CD4-positive, alpha-beta T cell treated with Interferon alpha-2 for 1 hour (primary cell): ENCODE measurements at places on chromosomes 6 and 20.

GRCh38 chr6:79608334-79609224, 22.6 kb upstream of the SH3BGRL2 start:
- no peak for DNase-seq

DNA sequence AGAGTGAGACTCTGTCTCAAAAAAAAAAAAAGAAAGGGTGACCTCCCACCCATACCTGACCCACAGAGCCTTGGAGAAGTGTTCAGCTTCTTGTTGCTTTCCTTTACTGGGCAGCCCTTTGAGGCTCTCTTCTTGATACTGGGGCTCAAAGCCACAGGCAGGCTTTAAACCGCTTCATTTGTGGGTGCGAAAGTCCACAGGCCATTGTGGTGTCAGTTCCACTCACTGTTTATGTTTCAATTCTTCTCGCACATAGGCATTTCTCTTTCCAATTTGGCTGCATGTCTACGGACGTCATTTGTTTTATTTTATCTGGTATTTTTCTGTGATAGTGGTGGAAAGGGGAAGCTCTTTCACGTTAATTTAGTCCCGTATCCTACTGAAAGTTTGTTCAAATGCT, 34.6 kb downstream of the PPARD start:
- no peak for DNase-seq

DNA sequence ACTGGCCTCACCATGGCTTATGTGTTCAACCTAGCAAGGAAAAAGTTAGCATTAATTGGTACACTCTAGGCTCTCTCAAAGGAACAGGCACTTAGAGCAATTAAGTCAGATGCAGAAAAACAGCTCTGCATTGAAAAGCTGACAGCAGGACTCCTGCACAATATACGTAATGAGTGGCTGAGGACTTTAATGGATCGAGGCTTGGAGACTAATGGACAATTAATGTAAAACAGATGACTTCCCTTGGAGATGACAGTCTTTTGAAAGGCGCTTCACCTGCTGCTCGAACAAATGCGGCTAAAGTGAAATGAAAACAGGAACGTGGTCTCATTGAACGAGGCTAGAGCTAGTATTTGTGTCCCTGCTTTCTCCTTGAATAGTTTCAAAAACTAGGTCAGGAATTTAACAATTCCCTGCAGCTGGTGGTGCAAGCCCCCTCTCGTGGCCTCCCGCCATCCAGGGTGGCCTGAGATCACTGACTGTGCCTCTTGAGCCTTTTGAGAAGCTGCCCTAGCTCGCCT, 137.1 kb downstream of the ELOVL4 start:
- DNase-seq = no peak

GRCh38 chr6:64170316-64170715, 534.7 kb downstream of the PHF3 start:
- DNase-seq = no peak

GRCh38 chr6:44042989-44043478, 84.2 kb downstream of the MRPL14 start:
- no peak for DNase-seq
